Common myeloid progenitor, CD34-positive (primary cell): ENCODE measurements at places on chromosomes 6 and 20.

DNA sequence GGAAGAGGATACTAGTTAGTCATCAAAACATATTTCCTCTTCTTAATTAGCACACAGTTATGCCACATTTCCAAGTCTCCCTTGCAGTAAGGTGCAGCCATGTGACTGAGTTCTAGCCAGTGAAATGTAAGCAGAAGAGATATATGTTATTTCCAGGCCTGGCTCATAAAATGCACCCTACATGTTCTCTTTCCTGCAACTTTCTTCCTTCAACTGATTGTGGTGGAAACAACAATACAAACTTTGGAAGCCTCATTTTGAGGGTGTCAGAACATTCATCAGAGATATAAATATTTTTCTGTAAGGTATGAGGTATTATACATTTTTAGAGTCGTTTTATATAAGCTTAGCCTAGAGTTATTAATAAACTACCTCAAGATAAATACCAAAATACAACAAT is 110.9 kb upstream of the PDE7B start:
- DNase-seq, result no peak

- peak; percentile 4 for DNase-seq
These were observed 61.2 kb downstream of the FOXC1 start for GRCh38 chr6:1670711-1671462.

GRCh38 chr6:157035546-157035945 is 258.4 kb downstream of the ARID1B start:
- no peak for DNase-seq

DNA sequence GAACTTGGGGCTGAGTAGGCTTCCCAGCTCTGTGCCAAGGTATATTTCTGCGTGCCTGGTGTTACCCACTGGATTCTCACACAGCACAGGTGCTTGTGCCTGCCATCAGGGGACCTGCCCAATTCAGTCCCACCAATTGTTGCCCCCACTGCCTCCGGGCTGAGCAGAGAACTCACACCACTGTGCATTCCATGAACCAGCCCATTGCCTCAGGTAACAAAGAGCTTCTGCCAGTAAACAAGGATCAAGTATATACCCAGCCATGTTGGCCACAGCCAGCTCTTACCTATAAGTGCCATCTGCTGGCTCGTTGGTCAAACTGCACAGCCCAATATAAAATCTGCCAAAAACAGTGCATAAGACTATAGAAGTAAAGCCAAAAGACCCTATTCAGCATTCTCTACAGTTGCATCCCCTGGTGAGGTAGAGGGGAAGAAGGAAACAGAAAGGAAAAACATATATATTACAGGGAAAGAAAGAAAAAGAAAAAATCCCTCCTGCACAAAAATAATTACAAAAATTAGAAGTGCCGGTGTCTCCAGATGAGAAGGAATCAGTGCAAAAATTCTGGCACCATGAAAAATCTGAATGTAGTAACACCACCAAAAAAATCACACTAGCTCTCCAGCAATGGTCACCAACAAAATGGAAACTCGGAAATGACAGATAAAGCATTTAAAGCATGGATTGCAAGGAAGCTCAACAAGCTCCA is 241.4 kb downstream of the IBTK start:
- peak; percentile 33 for DNase-seq

DNA sequence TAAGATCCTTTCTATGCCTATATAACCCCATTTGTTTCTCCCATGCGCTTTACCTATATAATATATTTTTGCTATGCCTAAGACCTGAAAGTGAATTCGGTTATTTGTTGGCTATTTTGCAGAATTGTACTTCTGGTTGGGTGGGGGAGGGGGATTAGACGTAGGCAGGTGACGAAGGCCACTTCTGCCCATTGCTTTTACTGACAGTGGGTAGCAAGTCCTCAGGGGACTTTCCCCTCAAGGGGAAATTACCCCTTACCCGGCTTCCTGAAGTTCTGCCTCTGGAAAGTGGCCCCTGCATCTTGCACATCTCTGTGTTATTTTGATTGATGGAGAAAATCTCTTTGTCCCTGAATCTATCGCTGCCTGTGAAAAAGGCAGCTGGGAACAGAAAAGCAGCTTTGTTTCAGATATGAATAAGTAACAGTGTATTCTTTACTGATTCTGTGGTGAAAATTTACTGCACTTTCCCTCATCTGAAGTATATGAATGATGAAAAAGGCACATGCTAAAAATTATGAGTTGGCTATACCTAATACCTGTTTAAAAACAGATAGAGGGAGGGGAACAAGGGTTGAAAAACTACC is 133.9 kb downstream of the UTRN start:
- peak; percentile 27 for DNase-seq

DNA sequence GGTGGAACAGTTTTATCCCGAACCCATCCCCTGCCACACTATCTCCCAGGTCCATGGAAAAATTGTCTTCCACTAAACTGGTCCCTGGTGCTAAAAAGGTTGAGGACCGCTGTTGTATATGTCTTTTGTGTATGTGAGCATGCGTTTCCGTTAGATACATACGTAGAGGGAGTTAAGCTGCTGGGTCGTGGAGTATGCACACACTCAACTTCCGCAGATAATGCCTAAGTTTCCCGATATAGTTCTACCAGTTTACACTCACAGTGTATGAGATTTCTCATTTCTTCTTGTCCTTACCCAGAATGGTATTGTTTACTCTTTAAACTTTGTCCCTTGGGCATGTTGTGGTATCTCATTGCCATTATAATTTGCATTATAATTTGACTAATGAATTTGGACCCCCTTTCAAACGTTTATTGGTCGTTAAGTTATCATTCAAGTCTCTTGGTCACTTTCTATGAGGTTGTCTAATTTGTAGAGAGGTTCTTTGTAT is 50.5 kb upstream of the SCAF8 start:
- no peak for DNase-seq

DNA sequence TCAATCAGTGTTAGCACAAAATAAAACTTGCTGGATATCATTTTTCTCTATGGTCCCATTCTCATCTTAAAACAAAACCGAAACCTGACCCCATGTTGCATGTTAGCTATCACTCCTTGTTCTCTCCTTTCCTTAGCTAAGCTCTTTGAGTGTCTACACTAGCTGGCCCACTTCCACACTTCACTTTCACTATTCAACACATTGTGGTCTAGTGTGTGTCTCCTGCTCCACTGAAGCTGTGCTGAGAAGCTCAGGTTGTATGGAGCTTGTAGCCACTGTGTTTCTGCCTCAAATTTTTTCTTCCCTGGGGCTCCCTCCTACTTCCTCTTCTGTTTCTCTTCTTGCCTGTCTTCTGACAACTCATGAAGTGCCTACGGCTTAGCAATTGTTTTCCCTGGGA is 223.0 kb downstream of the NKAIN2 start:
- peak; percentile 73 for DNase-seq

DNA sequence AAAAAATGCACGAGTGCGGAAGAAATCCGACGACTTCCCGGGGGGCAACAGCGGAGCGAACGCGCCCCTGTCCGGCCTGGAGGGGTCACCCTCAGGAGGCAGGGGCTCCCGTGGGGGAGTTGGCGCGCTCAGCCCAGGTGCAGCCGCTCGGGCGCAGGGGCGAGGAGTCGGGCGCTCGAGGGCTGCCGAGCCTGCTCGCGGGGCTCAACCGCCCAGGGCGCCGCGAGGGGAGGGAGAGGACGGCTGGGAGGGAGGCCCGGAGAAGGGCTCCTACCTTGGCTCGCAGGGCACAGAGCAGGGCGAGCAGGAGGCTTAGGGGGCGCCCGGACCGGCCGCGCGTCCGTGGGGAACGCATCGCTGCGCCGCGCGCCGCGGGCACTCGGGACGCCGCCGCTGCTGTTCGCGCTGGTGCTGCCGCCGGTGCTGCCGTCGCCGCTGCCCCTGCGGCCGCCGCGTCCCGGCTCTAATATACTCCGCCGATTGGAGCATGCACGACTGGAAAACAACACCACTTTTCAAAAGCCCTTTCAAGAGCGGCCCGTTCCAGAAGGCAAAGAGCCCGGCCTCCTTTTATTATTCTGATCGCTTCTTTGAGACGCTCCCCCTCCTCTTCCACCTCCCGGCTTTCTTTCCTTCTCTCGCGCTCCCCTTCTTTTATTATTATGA is 490 bp downstream of the JAG1 start:
- DNase-seq, result peak; percentile 19

DNA sequence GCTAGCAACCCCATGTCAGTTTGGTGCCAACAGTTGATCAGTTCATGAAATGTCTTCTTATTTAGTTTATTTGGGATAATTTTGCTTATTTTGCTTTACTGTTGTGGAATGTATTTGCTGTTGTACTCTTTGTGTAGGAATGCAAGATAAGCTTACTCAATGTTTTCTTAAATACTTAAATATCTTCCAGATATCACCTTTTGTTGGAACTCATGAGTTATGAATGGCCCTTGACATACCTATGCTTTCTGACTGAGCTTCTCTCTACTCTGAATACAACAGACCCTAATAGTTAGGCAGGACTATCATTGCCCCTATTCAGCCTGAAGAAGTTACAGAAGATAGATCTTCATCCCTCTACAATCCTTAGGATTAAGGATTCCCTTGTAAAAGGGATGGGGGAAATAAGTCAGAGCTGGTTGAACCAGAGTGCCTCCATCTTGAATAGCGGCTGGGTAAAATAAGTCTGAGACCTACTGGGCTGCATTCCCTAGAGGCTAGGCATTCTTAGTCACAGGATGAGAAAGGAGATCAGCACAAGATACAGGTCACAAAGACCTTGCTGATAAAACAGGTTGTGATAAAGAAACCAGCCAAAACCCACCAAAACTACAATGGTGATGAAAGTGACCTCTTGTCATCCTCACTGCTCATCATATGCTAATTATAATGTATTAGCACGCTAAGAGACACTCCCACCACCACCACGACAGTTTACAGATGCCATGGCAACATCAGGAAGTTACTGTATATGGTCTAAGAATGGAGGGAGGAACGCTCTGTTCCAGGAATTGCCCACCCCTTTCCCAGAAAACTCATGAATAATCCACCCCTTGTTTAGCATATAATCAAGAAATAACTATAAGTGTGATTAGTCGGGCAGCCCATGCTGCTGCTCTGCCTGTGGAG is 196.9 kb downstream of the AKAP7 start:
- DNase-seq, result no peak

- peak; percentile 82 for DNase-seq
These were observed 403.4 kb downstream of the GJA1 start for GRCh38 chr6:121838842-121839241.

DNA sequence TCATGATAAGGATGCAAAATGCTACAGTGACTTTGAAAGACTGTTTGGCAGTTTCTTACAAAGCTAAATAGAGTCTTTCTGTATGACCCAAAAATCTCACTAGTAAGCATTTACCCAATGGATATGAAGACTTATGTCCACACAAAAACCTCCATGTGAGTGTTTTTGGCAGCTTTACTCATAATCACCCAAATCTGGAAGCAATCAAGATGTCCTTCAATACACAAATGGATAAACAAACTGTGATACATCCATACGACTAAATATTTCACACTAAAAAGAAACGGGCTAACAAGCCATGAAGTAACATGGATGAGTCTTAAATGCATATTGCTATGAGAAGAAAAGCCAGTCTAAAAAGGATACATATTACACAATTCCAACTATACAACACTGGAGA is 117.2 kb downstream of the PDE10A start:
- DNase-seq, result no peak

GRCh38 chr6:17341117-17341805 is 52.1 kb upstream of the CAP2 start:
- DNase-seq, result no peak
